Activated T-helper 2 cell treated with anti-CD3 and anti-CD28 coated beads, Interferon-gamma antibody, Interleukin-2, Interleukin-4, amounts not matched to agents 10 μg/mL and 5 μg/mL and 100 μg/mL, durations not matched to agents 14 hours and 24 hours and 36 hours (primary cell): ENCODE measurements at places on chromosomes 2 and 18. TPM values are rescaled to one million over a fixed set of nuclear protein-coding genes. Genes with fewer than 3 reads are reported as not detected.

RBKS gene
- 1.8 and 3.0 TPM in 2 replicates for total RNA-seq

GRCh38 chr2:5188636-5189035, 503.5 kb upstream of the SOX11 start:
- no peak overlapping the region for H3K4me3 ChIP-seq
- no peaks in the 10 kb centered on the region for H3K27me3 ChIP-seq
- H3K4me1 ChIP-seq, result no peaks in the 10 kb centered on the region
- no peak for DNase-seq
- H3K36me3 ChIP-seq, result no peaks in the 10 kb centered on the region

- peaks cover 66% of the 10 kb centered on the region for H3K36me3 ChIP-seq
- no peak overlapping the region for H3K4me3 ChIP-seq
- H3K27ac ChIP-seq, result peak overlapping the region; percentile 77
Measured at GRCh38 chr2:105765415-105766299, 20.9 kb downstream of the NCK2 start.

DNA sequence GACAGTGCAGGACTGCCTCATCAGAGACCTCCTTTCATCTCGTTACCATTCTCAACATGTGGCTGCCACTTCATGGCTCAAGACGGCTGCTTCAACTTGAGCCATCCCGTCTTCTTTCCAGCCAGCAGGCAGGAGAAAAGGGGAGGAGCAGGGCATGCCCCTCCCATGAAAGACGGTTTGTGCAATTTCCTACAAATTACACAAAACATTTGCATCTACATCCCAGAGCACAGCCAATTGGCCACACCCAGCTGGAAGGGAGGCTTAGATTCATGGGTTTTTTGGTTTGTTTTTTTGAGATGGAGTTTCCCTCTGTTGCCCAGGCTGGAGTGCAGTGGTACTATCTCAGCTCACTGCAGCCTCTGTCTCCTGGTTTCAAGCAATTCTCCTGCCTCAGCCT, 11.8 kb downstream of the UCN start:
- no peaks in the 10 kb centered on the region for H3K36me3 ChIP-seq
- H3K4me3 ChIP-seq, result no peak overlapping the region
- H3K27ac ChIP-seq, result no peak overlapping the region
- no peaks in the 10 kb centered on the region for H3K4me1 ChIP-seq
- peaks cover 24% of the 10 kb centered on the region for H3K27me3 ChIP-seq

DNA sequence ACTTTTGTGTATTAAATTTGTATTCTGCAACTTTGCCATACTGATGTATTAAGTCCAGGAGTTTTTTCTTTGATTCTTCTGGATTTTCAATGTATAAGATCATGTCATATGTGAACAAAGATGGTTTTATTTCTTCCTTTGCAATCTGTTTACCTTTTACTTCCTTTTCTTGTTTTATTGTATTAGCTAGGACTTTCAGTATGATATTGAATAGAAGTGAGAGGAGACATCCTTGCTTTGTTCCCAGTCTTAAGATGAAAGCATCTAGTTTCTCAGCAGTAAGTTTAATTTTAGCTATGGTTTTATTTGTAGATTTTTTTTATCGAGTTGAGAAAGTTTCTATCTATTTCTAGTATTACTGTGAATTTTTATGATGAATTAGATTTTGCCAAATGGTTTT, 25.5 kb downstream of the VRK2 start:
- no peak for DNase-seq
- H3K27me3 ChIP-seq, result no peaks in the 10 kb centered on the region
- H3K27ac ChIP-seq, result no peak overlapping the region

GRCh38 chr2:36277881-36278523, 77.6 kb upstream of the CRIM1 start:
- DNase-seq, result no peak
- peaks cover 4% of the 10 kb centered on the region for H3K27me3 ChIP-seq
- no peaks in the 10 kb centered on the region for H3K36me3 ChIP-seq
- H3K4me1 ChIP-seq, result peaks cover 9% of the 10 kb centered on the region
- H3K4me3 ChIP-seq, result no peak overlapping the region

GRCh38 chr2:39266916-39267434, 23.2 kb upstream of the CDKL4 start:
- no peak overlapping the region for H3K4me3 ChIP-seq
- H3K27ac ChIP-seq, result no peak overlapping the region
- peaks cover 17% of the 10 kb centered on the region for H3K4me1 ChIP-seq
- peaks cover 23% of the 10 kb centered on the region for H3K36me3 ChIP-seq

GRCh38 chr18:79384151-79384807, 11.5 kb upstream of the NFATC1 start:
- H3K27me3 ChIP-seq, result peaks cover 12% of the 10 kb centered on the region
- no peaks in the 10 kb centered on the region for H3K36me3 ChIP-seq
- H3K27ac ChIP-seq, result no peak overlapping the region

DNA sequence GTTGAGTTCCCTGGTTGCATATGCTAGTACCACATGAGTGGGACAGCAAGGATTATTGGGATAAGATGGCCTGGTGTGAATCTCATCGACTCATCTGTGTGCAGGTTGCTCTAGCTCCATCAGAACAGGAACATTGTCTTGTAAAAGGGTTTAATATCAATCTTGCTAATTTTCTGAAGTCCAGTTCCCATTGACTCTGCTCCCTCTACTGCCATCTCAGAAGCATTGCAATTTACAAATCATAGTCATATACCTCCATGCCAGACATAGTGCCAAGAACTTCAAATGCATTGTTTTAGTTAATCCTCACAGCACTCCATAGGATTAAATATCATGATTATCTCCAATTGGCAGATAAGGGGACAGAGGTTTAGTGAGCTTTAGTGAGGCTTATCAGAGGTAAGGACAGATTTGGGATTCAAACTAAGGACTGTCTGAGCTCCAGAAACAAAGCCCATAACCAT, 4.8 kb upstream of the STAT4 start:
- H3K36me3 ChIP-seq, result no peaks in the 10 kb centered on the region
- no peak overlapping the region for H3K27ac ChIP-seq
- peaks cover 2% of the 10 kb centered on the region for H3K27me3 ChIP-seq
- peaks cover 49% of the 10 kb centered on the region for H3K4me1 ChIP-seq
- H3K4me3 ChIP-seq, result no peak overlapping the region

GRHL1 gene
- total RNA-seq, result 0.90 and 1.4 TPM in 2 replicates

PRKAG3 gene
- total RNA-seq, result not detected in 2 replicates

GRCh38 chr2:35794796-35795450, 560.7 kb upstream of the CRIM1 start:
- no peaks in the 10 kb centered on the region for H3K36me3 ChIP-seq
- no peak overlapping the region for H3K4me3 ChIP-seq
- no peak for DNase-seq
- no peaks in the 10 kb centered on the region for H3K27me3 ChIP-seq

DNA sequence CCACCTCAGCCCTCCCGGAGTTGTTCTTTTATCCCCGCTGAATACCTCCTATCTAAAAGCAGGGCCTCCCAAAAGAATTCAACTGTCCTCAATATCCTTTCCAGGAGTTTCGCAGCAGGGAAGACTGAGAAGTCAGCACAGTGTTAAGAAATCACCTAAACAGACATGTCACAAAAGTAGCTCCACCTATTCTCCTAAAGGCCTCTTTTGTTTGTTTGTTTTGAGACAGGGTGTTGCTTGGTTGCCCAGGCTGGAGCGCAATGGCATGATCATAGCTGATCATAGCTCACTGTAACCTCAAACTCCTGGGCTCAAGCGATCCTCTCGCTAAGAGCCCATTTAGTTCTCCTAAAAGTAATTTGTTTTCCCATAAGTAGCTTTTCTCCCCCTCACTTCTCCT, 53.8 kb downstream of the TEX44 start:
- no peaks in the 10 kb centered on the region for H3K36me3 ChIP-seq
- H3K27ac ChIP-seq, result no peak overlapping the region
- no peak overlapping the region for H3K4me3 ChIP-seq
- no peaks in the 10 kb centered on the region for H3K27me3 ChIP-seq
